ENCODE measurements at places on chromosomes 11 and 22.

- DNase-seq, result no peak
Observed at GRCh38 chr11:93717501-93717900, 23.8 kb downstream of the TAF1D start.

DNA sequence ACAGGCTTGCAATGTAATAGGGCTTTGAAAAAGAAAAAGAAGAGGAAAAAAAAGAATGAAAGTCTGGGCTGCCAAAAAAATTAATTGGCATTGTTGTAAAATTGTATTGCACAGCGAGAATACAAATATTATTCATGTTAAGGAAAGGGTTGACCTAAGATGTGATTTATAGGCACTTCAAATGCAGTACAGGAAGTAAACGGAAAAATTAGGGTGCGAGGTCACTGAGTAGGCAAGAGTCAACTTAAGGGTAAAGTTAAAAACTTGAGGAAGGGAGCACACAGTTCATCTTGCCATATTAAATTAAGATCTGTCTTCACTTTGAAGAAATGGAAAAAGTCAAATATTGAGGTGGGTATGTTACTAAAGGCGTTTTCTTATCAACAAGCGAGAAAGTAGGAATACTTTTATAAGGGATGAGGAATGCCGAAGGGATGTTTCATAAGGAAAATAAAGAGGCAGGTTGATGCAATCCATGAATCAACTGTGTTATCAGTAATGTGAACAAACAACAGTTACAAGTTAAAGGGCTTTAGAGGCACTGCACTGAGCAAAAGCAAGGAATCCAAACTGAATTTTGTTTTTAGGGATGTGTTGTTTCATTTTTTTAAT is 123.0 kb downstream of the WT1 start:
- DNase-seq, result no peak

GRCh38 chr11:1219834-1220815 is 2.7 kb upstream of the MUC5B start:
- no peak for DNase-seq

DNA sequence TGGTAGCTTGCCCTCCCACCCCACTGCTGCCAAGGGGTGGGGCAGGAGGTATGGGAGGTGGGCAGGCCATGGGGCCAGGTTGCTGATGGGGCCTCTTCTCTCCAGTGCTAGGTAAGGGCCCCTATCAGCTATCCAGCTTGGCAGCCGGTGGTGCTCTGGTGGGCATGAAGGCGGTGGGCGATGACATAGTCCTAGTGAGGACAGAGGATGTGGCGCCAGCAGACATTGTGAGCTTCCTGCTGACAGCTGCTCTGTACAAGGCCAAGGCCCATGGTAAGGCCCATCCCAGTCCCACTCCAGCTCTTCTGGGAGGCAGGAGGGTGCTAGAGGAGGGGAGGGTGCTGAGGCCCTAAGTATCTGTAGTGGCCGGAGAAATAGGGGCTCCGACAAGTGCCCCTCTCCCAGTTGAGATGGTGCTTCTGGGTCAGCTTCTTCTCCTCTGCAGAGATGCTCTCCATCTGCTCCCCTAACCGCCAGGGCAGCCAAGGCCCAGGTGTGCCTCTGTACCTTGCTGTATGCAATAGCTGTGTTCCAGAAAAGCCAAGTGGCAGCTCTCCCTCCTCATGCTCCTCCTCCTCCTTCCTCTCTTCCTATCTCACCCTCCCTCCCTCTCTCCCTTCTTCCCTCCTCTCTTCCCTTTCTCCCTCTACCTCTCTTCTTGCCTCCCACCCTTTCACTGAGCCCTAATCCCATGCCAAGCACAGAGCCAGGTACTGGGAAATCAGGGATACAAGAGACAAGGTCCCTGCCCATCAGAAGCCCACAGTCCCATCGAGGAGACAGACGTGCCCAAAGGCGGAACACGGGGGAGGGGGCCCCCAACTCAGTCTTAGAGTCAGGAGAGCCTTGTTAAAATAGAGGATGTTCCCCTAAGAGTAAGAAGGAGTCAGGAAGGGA is 55.3 kb downstream of the OTOG start:
- no peak for DNase-seq

GRCh38 chr11:2940921-2941821 is 12.0 kb upstream of the PHLDA2 start:
- DNase-seq, result no peak

- DNase-seq, result no peak
Observed at GRCh38 chr11:126646701-126647557, 291.4 kb downstream of the ST3GAL4 start.

DNA sequence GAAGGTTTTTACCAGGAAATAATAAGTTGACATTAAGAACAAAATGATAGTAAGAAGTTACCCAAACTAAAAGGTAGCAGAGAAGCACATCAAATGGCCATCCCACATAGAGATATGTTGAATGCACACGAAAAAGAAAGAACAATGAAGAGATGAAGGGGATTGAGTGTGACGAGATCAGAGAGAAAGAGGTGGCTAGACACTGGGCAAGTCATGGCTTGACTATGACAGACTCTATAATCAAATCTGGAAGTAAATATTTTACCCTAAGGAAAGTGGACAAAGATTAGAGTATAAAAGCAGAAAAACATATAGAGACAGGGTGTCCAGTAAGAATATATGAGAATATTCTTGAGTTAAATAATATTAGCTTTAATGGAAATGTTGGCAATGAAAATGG is 31.4 kb downstream of the CASP12 start:
- DNase-seq, result no peak

DNA sequence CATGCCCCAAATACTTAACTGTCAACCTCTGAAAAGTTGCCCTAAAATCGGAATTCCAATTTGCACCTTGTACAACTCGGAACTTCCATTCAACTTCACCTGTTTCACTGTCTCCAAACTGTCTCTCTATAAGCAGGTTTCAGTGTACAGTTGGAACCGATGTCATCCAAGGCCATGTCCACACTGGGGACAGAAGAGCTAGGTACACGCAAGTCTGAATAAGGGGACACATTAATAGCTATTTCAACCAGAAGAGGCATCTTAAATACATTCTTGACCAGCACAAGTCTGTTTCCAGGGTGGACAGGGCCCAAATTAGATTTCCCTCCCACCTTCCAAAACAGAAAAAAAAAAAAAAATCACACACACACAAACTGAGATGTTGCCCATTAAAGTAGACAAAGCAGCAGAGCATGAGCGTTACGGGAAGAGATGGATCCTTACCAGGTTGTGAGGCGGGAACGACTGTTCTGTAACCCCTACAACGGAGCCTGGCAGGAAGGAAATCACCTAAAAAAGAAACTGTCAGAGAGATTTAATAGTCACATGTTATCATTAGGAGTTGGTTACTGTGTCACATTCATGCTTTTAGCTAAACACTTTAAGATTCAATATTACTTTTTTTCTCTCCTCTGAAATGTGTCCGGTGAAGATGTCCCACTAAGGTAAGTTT is 1.7 kb downstream of the CREBZF start:
- no peak for DNase-seq

DNA sequence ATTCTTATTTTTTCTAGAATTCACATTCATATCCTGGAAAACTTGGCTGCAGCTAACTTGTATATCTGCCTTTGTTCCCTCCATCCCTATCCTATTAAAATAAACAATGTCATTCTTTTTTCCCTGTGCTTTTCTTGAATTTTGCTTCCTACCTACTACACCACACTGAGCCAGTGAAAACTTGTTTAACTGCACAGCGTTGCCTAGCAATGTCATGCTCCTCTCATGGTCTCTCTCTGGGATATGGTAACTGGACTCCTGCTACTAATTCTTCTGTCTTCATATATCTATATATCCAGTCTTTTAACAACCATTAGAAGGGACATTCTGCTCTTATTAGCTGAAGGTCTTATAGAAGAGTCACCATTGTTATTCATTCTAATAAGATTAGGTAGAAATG is 434.4 kb downstream of the METTL15 start:
- no peak for DNase-seq

GRCh38 chr11:40445391-40445790 is 1014.1 kb downstream of the LRRC4C start:
- no peak for DNase-seq

GRCh38 chr11:2836315-2837095 is 49.1 kb downstream of the CDKN1C start:
- DNase-seq, result no peak

DNA sequence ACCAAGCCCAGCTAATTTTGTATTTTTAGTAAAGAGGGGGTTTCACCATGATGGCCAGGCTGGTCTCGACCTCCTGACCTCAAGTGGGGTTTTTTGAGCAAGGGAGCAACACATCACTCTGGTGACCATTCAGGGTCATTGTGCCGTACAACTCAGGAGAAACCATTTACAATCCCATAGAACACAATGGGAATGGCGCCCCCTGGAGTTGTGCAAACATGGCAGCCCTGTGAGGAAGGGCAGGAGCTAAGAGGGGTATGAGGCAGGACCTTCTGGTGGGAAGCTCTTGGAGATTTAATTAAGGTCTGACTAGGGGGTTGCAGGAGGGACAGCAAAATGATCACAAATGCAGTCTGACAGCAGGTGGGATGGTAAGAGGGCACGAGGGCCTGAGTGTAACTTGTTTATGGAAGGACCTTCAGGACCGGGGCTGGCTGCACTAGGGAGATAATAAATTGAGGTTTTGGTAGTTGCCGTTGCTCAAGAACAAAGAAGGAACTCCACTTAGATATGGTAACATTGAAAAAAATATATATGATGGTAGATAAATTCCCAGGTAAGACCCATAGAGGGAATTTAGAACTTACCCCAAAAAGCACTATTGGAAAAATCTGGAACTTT is 9.1 kb upstream of the CSF2RB start:
- DNase-seq, result no peak

GRCh38 chr11:117044287-117045035 is 53.8 kb downstream of the SIK3 start:
- no peak for DNase-seq

DNA sequence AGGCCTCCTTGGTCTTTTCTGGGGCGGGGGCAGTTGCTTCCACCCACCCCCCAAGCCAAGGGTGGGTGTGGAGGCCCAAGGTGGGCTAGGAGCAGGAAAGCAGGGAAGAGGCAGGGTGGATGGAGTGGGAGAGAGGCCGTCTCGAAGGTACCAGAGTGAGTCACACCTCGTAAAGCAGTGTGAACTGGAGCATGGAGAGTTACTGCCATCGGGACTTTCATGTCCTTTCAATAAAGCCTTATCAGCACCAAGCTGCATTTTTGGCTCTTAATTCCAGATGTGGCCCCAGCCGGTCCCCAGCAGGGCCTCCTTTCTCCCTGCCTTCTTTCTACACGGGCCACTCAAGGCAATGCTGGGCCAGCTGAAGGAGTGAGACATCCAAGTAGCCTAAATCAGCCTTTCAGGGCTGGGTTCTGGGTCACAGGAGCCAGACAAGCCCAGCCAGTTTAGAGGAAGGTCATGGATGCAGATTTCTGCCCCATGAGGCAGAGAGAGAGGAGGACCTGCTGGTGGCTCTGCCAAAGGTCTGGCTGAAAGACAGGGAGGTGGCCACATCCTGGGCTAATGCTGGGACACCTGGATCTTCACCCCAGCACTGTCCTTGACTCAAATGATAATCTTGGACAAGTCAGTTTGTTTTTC is 59.0 kb upstream of the CD82 start:
- no peak for DNase-seq

DNA sequence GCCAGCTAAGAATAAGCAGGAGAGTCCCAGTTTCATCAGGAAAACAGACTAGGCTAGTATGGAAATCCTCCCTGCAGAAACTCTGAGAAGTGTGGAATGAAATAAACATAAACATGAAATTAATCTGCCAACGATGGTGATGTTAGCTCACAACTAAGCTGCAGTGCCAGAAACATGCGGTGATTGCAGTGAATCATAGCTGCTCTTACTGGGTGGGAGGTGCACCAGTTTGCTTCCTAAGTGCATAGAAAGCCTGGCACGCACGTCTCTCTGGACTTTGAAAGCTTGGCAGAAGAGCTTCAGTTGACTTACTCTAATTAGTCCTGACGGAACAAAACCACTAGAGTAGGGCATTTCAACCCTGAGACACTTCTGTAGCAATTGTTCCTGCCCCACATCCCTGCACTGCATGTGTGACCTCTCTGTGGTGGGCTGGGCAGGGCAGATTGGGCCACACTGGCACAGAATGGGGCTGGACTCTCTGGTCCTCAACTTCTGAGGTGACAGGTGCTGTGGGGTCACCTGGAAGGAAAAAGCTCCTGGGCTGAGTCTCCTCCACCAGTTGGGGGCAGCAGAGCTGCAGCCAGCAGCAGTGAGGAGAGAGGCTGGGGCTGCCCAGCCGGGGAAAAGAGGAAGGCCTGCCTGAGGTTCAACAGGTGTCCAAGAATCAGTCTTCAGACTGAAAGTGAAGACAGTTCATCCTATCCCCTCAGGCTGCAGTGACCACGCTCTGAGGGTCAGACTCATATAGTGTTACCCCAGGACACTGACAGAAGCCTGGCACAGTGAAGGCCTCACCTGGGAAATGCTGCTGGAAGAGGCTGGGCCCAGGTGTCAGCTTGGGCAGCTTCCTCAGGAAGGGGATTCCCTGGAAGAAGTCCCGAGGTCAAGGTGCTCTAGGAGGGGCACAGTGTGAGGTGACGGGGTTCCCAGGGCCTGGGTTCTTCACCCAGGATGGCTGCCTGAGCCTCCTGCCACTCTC is 40.5 kb downstream of the GGTLC2 start:
- no peak for DNase-seq

- no peak for DNase-seq
Observed at GRCh38 chr11:83540112-83540675, 254.0 kb upstream of the CCDC90B start.

DNA sequence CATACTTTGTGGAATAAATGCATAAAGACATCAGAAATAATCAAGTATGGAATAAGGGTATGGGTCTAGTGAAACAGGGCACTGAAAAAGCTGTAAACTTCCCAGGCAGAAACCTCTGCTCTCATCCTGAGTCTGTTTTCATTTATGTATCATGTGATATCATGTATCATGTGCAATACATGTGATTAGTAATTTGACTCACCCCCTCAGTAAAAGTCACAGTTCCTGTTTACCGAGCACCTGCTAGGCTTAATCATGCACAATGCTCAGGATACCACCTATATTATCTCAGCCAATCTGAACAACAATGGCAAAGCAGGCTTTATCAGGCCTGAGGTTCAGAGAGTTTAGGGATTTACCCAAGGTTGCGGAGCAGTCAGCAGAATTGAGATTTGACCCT is 250.6 kb upstream of the TENM4 start:
- no peak for DNase-seq

- DNase-seq, result no peak
Observed at GRCh38 chr22:38487946-38488345, 18.2 kb downstream of the DDX17 start.

GRCh38 chr11:105324156-105324555 is 184.6 kb upstream of the CARD18 start:
- DNase-seq, result no peak

DNA sequence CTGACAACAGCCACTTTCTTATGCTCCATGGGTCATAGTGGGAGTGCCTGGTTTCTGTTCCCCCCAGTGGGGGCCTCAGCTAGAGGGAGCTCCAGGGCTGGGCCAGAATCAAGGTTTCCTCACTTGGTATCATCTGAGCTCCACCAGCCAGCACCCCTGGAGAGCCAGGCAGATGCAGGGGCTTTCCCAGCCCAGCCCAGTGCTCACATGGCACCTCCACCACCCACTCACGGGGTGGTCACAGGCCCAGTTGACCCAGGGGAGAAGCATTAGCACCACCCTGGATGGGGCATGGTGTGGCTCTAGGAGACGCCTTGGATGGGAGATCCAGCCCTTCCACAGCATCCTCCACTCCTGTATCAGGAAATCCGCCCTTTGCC is 24.1 kb upstream of the WNT7B start:
- no peak for DNase-seq

GRCh38 chr11:12137005-12137690 is 26.8 kb downstream of the MICAL2 start:
- no peak for DNase-seq

Measured in T-helper 1 cell (primary cell).